HFF-Myc (cell line): ENCODE measurements at places on chromosomes 11 and 22.

GRCh38 chr22:23117891-23118646 lies 23.7 kb downstream of the RSPH14 start:
- DNase-seq: no peak

DNA sequence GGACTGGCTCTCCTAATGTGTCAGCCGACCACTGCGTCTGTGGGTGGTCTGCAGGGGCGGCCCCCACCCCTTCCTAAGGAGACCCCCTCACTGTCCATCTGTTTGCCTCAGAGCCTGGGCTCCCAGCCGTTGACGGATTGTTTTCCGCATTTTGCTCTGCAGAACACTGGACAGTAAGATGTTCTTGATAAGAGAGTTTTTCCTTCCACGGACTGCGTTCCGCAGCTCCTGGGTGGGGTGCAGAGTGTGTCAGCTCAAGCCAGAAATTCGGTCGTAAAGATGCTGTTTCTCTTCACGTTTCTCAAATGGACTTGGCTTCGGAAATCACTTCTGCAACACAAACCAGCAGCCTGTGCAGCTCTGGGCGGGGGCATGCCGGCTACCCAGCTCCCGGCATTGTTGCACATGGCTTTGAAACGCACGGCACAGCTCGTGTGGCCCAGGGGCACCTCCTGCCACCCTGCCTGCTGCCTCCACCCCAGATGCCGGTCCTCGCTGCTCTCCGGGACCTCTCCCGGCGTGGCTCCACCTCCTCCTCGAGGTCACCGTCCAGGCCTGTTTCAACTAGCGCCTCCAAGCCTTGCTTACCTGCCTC lies 2.9 kb upstream of the MRGPRG start:
- no peak for DNase-seq

GRCh38 chr11:64358536-64358906 lies 441 bp upstream of the RPS6KA4 start:
- no peak for DNase-seq

GRCh38 chr11:43708776-43709175 lies 28.2 kb downstream of the HSD17B12 start:
- DNase-seq: no peak

DNA sequence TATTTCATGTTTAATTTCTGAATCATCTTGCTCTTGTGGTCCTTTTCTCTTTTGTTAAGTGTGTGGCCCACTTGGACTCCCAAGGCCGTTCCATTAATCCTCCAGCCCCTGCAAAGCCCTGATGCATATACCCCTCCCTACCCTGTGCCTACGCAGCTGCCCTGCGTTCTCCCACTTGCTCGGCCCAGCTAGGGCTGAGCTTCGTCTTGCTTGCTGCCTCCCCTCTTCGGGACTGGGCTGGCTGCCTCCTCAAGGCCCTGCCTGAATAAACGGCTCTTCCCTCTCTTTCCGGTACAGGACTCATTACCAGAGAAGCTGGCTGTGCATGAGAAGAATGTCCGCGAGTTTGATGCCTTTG lies 28.5 kb downstream of the ARHGAP1 start:
- no peak for DNase-seq

DNA sequence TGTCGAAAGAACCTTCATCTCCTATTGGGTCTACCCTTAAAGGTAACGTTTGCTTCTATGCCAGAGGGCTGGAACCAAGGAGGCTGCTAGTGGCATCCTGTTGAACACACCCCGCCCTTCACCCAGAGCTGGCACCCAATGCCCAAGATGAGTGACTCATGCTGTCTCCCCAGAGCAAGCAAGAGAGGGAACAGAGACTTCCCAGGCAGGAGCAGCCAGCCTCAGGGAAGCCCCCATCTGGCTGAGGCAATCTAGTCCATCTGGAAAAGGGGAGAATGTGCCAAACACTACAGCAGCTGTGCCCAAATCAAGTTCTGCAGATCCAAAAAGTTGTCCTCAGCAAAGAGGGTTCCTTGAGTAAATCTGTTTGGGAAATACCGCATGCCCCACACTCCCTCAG lies 91.9 kb upstream of the TP53I11 start:
- no peak for DNase-seq

DNA sequence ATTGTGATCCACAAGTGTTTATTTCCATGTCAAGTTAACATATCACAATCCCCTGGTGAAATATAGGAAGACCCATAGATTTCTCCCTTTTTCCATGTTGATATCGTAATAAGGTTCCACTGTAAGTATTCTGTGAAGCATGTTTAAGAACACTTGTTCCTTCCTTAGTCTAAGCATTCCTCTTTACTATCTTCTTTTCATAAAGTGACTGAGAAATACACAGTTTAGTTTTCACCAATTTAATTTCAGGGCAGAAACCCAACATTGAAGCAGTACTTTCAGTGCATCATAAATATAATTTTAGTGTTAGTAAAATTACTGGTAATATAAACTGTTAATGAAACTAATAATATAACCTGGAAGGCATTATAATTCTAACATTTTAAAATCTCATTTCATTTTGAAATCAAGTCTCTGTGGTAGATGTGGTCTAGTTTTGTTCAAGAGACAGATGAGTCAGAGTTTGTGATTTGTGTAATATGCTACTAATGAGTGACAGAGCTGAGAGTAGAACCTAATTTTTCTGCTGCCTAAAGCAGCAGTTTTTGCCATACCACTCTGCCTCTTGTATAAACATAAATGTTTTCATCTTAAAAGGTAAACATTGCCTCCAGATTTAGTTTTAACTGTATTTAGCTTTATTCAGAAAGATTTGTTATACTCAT lies 79.4 kb downstream of the ATM start:
- DNase-seq: no peak

- DNase-seq: no peak
These were observed 689 bp downstream of the RAB39A start for GRCh38 chr11:107928767-107929507.

GRCh38 chr11:76771446-76772099 lies 11.6 kb upstream of the TSKU start:
- DNase-seq: no peak

- no peak for DNase-seq
These were observed 24.1 kb upstream of the CARS1 start for GRCh38 chr11:3081386-3081751.

DNA sequence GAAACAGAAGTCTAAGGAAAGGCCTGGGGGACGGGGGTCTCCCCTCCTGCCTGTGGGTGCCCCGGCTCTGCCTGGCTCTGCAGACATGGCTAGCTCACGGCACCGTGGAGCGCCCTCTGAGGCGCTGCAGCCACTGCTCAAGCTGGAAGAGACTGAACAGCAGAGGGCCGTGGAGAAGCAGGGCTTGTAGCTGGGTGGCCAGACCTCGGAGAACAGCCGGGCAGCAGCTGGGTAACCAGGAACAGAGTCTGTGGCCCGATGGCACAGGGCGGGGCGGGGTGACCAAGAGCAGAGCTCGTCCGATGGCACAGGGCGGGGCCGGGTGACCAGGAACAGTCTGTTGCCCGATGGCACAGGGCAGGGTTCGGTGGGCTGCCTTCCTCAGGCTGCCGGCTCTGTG lies 18.1 kb downstream of the RNH1 start:
- DNase-seq: no peak

DNA sequence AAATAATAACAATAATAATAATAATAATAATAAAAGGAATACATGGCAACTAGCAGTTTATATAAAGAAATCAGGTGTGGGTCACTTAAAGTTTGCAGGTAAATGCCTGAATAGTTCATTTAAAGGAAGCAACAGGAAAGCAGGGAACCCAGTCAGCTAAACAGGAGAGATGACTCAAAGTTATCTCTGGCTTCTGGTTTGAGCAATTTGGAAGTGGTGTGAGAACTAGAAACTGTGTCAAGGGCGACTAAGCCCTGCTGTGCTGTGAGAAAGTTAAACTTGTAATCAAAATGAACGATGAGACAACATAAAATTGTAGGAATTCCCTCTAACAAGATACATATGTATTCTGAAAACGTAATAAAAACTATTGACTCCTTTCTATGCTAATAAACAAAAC lies 35.5 kb downstream of the SLC22A9 start:
- DNase-seq: no peak

DNA sequence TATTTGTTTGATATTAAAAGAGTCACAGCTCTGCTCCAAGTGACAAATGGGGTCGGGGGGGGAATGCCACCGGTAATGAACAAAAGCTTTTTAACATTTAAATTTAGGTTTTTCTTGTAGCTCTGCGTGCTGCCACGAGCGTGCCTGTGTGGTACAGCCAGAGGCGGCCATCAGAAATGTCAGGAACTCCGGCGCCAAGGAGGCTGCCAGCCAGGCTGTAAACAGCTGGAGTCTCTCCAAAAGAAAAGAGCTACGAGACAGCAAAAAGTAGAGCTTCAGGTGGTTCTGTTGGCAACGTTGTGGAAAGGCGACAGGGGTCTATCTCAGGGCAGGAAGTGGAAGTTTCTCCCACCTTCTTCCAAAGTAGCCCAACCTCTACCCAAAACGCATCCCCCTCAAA lies 532.8 kb downstream of the OPCML start:
- no peak for DNase-seq

GRCh38 chr11:106391771-106392420 lies 314.4 kb downstream of the AASDHPPT start:
- peak; percentile 47 for DNase-seq

- DNase-seq: no peak
These were observed 1.3 kb downstream of the DENND5A start for GRCh38 chr11:9263840-9264315.

DNA sequence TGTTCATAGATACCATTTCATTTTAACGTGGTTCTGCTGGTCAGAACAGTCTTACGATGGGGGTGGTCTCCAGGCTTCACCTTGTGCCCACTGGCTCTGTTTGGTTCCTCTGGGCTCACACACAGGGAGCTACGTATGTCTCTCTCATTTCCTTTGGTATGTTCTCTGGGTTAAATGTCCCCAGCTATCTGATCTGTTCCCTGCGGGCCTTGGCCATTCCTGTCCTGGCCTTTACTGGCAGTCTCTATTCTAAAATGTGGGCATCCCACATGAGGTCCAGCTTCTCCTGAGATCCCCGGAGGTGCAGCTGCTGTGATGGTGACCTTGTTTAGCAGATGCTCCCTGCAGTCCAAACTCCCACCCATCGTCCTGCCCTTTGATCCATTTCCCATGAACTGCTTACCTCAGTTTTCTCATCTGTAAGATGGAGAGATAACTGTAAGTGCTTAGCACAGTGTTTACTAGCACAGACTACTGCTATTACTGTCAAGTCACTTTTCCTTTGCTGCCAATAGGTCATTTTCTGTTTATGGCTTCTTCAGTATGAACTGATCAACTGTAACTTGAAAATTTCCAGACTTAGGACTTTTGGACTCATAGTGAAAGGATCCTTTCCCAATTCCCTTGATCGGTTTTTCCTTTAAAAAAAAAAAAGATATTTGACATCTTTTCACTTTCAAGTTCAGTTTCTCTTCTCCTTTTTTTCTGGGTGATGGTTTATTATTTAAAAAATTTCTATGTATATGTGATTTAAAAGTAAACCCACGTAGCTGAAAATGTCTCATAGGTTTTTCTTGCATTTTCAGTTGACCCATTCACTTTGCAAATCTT lies 92.9 kb downstream of the PTPRJ start:
- no peak for DNase-seq

- no peak for DNase-seq
These were observed 29.2 kb downstream of the TESMIN start for GRCh38 chr11:68722143-68722542.

- no peak for DNase-seq
These were observed 55.5 kb downstream of the CHRDL2 start for GRCh38 chr11:74675761-74676160.
